ENCODE measurements at places on chromosomes 5 and 9.

- no peak for DNase-seq
Measured at GRCh38 chr9:16414451-16414850, 456.0 kb downstream of the BNC2 start.

- DNase-seq, result no peak
Measured at GRCh38 chr5:57778501-57779091, 296.0 kb upstream of the ACTBL2 start.

- DNase-seq, result no peak
Measured at GRCh38 chr9:110187126-110187525, 20.8 kb downstream of the C9orf152 start.

GRCh38 chr5:185095-186070 is 5.9 kb upstream of the LRRC14B start:
- no peak for DNase-seq

- no peak for DNase-seq
Measured at GRCh38 chr5:130333089-130333488, 428.8 kb downstream of the CHSY3 start.

- DNase-seq, result no peak
Measured at GRCh38 chr5:156103155-156103885, 223.6 kb upstream of the SGCD start.

DNA sequence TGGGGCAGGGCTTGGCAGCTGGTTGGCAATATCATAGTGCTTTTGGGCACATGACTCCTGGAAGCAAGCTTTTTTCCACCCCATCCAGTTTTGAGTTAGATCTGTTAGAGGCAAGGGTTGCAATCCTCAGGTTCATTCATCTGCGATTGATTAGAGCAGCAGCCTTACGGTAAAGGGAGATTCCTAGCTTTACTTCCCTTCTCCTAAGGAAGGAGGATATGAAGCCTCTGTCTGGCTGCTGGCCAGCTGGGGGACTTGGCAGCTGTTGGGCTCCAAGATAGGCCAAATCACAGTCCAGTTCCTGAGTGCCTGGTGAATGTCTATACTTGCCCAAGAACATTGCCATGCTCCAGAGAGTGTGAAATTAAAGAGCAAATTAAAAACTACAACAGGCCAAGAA is 113.4 kb upstream of the CCNH start:
- no peak for DNase-seq

DNA sequence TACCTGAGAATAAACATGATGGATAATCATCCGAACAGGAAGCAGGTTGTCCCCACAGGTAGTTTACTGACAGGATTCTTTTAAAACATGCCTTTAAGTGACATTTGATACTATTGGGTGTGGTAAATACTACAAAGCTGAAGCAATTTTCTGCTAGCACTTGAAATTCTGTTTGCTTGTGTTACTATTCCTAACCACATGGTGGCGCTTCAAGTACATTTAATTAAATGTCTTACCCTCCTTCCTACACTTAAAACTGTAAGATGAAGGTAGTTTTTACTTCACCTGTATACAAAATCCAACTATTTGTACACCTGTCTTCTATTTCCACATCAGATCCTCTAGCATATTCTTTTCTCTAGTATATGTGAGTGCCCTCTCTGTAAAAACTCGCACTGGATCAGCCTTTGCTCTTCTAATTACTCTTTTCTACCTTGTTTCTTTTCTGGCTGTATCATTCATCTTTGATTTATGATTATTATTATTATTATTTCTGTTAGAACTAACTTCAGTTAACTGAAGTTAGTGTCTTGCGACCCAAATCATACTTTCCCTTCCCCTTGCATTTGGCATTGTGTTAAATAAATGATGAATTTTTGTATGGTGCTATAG is 18.4 kb downstream of the SLC25A46 start:
- DNase-seq, result no peak

- no peak for DNase-seq
Measured at GRCh38 chr5:115428248-115428647, 116.3 kb downstream of the FEM1C start.

DNA sequence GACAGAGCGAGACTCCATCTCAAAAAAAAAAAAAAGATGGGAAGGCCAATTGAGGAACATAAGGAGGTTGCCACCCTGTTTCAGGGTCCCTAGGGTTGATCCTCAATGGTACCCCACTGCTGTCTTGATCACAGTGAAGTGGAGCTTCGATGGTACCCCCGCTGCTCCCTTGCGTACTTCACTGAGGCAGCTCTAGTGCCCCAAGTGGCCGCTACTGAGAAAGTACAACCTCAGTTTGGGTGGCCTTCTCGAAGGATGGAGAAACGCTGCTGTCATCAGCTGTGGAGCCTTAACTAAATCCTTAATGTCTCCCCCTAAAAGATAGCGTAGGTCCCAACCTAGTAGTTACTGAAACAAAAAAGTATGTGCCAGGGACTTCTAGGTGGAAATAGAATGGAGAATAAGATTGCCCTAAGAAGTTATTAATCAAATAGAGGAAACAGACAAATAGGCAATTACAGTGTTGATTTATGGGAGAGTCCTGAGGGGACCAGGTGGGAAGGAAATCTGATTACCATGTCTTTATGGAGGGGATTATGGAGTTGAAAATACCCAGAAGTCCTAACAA is 6.3 kb downstream of the TESK1 start:
- peak; percentile 57 for DNase-seq

GRCh38 chr5:111707630-111708164 is 49.3 kb downstream of the NREP start:
- DNase-seq, result no peak

DNA sequence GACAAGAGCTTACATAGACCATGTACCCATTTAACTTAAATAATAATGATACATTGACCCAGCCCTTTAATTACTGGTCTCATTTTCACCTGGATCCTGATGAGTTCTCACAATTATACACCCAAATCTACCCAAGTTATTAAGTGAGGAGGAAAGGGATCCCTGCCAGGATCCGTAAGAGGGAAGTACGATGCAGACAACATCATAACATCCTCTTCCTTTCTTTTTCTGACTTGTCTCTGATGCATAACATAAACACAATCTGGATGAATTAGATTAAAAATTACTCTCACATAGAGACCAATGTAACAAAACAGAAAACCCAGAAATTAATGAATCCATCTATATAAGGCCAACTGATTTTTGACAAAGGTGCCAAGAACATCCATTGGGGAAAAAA is 17.0 kb downstream of the MARCHF3 start:
- no peak for DNase-seq

GRCh38 chr9:5587024-5587423 is 41.9 kb upstream of the RIC1 start:
- no peak for DNase-seq

- DNase-seq, result no peak
Measured at GRCh38 chr9:22050924-22051323, 41.8 kb upstream of the CDKN2B start.

DNA sequence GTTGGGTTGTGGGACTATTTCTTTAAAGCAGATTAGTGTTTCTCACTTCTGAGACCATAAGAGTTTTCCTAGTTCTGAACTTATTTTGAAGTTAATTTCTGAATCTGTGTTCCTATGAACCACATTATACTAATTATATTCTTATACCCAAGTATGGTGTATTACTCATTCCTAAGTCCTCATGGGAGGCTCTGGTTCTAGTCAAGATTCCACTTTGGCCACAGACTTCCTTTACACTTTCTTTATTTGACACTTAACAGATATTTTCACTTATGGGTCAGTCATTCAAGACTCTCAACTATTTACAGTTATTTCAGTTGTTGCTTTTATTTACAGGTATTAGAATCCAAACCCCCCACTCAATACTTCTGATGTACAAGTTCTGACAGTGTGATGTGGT is 937.2 kb upstream of the TYRP1 start:
- DNase-seq, result no peak

GRCh38 chr5:151495320-151495719 is 47.9 kb downstream of the SLC36A1 start:
- no peak for DNase-seq

DNA sequence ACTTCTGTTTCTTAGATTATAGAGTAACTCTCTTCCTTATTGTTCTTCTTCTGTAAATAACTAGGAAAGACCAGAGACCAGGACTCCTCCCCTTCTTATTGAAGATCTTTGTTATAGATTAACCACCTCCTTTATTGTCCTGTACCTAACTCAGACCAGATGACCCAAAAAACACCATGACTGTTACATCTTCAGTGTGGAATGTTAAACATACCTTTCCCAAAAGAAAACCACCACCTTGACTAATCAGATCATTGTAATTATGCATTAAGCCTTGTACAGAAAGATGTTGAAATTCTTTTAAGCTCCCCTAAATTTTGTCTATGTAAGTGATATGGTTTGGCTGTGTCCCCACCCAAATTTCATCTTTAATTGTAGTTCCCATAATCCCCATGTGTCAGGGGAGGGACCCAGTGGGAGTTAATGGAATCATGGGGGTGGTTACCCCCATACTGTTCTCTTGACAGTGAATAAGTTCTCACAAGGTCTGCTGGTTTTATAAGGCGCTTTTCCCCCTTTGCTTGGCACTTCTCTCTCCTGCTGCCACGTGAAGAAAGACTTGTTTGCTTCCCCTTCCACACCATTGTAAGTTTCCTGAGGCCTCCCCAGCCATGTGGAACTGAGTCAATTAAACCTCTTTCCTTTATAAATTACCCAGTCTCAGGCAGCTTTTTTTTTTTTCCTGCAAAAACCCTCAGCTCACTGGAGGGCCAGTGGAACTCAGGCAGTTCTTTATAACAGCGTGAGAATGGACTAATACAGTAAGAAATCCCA is 26.3 kb downstream of the ARSB start:
- no peak for DNase-seq
